ENCODE measurements at places on chromosomes 6 and 20.

DNA sequence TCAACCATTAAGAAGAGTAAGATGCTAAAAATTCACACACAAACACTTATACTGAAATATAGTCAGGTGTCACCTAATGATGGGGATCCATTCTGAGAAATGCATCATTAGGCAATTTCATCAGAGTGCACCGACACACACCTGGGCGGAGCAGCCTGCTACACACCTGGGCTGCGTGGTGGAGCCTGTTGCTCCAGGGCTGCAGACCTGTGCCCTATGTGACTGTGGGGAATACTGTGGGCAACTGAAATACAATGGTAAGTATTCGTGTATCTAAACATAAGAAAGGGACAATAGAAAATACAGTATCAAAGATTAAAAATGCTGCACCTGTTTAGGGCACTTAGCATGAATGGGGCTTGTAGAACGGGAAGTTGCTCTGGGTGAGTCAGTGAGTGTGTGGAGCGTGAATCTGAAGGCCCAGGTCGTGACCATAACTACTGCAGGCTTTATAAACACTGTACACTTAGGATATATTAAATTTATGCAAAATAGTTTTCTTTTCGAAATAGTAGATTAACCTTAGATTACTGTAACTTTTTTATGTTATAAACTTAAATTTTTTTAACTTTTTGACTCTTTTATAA, 124.4 kb upstream of the AFDN start:
- DNase-seq: no peak

DNA sequence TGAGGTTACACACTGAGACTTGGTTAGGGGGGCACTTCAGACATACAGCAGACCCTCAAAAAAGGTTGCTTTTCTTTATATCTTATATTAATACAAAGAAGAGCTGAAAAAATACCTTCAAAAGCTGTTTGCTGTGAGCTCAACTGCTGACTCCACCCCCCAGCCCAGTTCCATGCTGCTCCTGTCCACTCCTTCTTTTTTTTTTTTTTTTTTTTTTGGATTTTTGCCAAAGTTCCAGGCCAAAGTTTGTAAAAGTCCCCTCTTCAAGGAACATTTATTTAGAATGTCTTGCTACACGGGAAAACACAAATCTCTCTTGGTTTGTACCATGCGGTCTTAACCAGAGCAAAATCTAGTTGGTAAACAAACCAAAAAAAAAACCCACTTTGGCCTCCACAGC, 85.3 kb upstream of the AKAP12 start:
- peak; percentile 25 for DNase-seq

DNA sequence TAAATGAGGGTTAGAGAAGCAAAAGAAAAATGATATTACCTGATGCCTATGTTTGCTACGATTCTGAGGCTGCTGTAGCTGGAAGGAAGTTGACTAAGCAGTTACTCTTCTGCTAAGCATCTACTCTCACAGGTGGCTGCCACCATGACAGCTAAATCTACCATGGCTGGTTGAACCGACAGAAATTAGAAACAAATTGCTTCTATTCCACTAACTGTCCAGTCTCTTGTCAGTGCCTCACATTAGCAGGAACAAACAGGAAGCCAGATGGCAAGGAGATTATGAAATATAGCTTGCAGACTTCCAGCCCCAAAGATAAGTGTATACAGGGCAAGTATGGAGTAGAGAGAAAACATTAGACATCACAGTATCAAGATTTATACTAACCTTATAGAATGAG, 59.4 kb upstream of the TMEM200A start:
- peak; percentile 2 for DNase-seq

- DNase-seq: no peak
Observed at GRCh38 chr6:36033935-36034334, 6.3 kb downstream of the MAPK14 start.

- DNase-seq: no peak
Observed at GRCh38 chr20:31819083-31819784, at the start of gene MYLK2. TSS of gene MYLK2 (plus strand) at chr20:31819356. CDS start at chr20:31819581, 225 bp downstream.

DNA sequence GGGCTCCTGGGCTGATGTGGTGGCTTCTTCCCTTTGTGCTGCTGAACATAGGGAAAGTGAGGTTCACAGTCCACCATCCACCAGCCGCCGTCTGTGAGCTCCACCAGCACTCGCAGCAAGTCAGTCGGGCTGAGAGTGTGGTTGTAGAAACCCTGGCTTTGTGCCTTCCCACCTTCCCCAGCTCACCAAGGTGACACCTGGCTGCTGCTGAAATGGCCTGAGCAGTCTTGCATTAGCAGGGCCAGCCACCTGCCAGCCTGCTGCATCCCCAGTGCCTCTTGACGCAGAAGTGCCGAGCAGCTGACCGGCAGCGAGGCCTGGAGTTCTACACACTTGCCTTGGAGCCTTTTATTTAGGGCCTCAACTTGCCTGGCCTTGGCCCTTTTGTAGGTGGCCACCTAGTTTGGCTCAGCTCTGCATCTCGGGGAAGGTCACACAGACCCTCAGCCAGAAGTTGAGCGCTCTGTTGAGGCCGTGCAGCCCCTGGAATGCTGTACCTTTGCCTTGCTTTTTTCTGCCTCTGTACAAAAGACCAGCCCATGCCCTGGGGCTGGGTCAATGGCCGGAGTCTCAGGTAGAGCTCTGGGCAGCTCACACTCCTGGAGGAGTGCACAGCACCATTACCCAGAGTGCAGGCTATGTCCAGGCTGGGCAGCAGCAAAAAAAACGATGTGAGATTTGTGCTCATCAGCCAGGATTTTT, 76.5 kb downstream of the PTPN1 start:
- DNase-seq: peak; percentile 88

DNA sequence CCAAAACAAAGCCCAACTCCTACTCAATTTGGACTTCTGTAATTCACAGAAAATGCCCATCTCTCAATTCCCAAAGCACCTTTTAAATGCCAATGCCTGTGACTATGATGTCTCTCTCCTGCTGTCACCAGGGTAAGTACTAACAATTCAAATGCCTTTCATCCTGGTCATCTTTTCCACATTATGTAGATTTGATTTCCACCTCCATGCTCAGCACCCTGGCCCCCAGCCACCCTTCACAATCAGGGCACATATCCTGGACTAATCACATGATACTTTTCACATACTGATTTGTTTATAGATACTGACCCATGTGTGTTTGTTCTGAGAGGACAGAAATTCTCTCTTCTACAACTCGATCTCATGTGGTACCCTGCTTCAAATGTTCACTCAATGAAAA, 236.3 kb downstream of the PTPRK start:
- no peak for DNase-seq

Data from DMS53 (cell line).